WTC11 (cell line): ENCODE measurements at places on chromosomes 6 and 20.
A peak's percentile ranks its signal among the peaks of the same experiment; 100 is the strongest.

DNA sequence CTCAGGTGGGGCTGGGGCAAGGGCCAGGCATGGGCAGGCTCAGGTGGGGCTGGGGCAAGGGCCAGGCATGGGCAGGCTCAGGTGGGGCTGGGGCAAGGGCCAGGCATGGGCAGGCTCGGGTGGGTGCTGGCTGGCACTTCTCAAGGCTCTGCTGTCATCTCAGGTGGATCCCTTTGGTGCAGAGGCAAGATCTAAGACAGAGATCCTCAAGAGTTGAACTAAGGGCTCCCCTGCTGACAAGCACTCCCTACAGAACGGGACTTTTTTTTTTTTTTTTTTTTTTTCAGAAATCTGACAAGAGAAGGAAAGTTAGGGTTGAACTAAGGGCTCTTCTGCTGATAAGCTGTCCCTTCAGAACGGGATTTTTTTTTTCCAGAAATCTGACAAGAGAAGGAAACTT is 24.9 kb downstream of the MMP24OS start:
- DNase-seq = no peak

DNA sequence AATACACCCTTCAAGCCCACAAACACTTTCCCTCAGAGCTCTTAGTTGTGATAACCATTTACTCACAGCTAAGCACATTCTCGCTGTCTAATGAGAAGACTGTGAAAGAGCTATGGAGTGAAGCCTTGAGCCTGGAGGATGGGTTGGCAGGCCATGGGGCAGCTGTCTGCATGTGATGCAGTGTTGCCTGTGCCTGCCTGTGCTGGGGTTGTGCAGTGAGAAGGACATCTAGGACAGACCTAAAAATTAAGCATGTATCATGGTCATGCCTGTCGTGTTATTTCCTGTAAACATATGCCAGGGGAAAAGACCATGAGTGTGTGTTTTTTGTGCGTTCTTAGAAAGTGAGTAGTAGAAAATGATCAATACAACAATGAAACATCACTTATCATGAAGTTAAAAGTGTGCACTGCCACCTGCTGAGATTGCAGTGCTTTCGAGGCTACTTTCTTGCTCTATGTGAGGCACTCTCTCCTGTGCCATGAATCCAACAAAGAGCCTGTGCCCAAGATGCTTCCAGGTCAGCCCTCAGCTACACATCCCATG is 8.1 kb upstream of the ZC3H12D start:
- DNase-seq = no peak

- DNase-seq = no peak
These were observed 16.0 kb downstream of the ATRN start for GRCh38 chr20:3486850-3487249.

GRCh38 chr6:15604843-15605242 is 58.0 kb downstream of the DTNBP1 start:
- no peak for DNase-seq

DNA sequence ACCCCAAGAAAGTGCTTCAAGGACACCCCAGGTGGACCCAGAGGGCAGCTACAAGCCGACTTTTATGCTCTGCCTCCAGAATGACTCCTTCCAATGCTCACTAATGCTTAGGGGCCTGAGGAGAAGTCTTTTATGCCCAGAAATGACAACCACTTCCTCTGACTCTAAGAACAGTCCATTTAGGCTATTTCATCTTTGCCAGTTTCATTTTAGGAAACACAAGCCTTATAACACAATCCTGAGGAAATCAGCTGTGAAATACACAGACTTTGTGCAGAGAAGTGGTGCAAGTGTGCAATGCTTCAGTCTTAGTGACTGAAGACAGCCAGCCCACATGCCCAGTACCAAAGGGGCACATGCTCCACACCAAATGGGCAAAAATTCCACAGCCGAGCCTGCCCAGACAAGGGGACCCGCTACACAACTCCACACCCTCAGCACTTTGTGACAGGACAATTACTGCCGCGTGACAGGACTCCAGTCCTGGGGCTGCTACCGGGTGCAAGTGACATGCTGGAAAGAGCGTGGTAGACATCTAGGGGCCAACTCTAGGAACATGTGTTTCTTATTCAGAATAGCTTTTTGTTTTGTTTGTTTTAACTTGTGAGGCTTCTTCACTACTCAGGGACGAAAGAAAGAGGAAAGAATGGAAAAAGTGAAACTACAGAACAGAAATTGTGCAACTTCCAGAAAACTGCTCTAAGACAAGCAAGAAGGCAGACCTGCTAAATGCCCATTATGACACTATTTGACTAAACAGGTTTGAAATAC is 28.2 kb upstream of the PLAGL1 start:
- DNase-seq = peak; percentile 15

- DNase-seq = no peak
These were observed 240.1 kb downstream of the KCNQ5 start for GRCh38 chr6:72861935-72862432.

GRCh38 chr6:149324428-149324827 is 6.9 kb downstream of the TAB2 start:
- DNase-seq = no peak

- DNase-seq = no peak
These were observed 4.0 kb downstream of the HSPA1B start for GRCh38 chr6:31831350-31832215.

- DNase-seq = no peak
These were observed 41.5 kb downstream of the APCDD1L start for GRCh38 chr20:58473453-58474425.

DNA sequence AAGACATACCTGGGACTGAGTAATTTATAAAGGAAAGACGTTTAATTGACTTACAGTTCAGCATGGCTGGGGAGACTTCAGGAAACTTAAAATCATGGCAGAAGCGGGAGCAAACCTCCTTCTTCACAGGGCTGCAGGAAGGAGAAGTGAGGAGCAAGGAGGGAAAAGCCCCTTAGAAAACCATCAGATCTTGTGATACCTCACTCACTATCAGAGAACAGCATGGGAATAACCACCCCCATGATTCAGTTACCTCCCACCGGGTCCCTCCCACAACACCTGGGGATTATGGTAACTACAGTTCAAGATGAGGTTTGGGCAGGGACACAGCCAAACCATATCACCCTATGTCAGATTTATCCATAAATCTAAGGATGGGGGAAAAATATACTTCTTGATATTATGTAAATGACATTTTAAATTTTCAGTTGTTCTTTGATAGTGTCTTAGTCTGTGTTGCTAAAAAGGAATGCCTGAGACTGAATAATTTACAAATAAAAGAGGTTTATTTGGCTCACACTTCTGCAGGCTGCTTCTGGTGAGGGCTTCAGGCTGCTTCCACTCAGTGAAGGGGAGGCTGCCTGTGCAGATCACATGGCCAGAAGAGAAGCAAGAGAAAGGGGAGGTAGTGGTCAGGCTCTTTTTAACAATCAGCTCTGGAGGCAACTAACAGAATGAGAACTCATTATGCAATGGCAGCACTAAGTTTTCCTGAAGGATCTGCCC is 1.2 kb upstream of the MCM9 start:
- DNase-seq = no peak

- DNase-seq = no peak
These were observed 79.4 kb upstream of the FRMD1 start for GRCh38 chr6:168158213-168158979.

DNA sequence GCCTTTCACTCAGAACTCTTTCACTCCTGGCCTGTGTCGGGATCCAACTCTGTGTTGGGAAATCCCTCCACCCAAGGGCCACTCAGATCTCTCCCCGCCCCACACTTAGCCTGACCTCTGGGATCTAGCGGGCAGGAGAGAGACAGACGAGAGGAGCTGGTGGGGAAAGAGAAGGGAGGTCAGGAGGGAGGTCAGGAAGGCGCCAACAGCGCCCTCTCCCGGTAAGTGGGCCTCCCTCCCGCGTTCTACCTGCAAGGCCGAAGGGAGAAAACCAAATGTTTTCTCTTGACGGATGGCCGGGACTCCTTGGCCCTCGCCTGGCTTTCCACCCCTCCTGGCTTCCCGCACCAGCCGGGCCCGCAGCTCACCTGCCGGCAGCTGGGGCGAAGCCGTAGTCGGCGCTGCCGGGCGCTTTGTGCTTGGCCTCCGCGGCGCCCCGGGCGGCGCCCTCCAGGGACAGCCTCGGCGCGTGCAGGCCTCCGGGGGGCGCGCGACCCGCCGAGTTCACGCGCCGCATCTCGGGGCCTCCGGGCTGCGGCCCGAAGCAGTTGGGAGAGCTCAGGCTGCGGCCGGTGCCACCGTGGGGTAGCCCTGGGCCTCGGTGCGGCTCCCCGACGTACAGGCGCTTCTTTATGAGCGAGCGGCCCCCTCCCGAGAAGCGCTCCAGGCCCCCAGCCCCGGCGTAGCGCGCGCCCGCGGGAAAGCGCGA is 38.2 kb downstream of the C6orf132 start:
- DNase-seq = peak; percentile 85

- no peak for DNase-seq
These were observed 55.2 kb upstream of the CBLN4 start for GRCh38 chr20:56060486-56060885.
